ENCODE measurements at places on chromosomes 4 and X. TPM values are rescaled to one million over a fixed set of nuclear protein-coding genes. Genes with fewer than 3 reads are reported as not detected.

- no peaks in the 10 kb centered on the region for H3K27me3 ChIP-seq
- peaks cover 4% of the 10 kb centered on the region for H3K4me1 ChIP-seq
- H3K4me3 ChIP-seq, result no peak overlapping the region
- H3K36me3 ChIP-seq, result no peaks in the 10 kb centered on the region
- no peak overlapping the region for H3K27ac ChIP-seq
Measured at GRCh38 chrX:47817421-47817820, 19.3 kb upstream of the ZNF81 start.

The PNCK gene
- total RNA-seq, result 5.9 TPM

The TET2 gene
- total RNA-seq, result 17.2 TPM

DNA sequence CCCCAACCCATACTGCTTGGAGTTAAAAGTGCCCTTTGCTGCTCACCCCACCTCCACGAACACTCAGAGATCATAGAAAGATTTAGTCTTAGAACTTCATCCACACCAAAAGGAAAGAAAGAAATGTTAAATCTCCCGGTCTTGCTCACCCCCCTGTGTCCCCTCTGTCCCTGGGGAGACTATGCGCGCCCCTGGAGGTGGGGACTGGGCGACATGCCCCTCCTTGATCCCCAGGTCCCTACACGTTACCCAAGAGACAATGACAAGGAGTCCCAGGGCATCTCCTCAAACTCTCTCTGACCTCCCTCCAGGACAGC is 620 bp downstream of the ITM2A start:
- peak overlapping the region; percentile 61 for H3K4me3 ChIP-seq
- H3K27me3 ChIP-seq, result no peaks in the 10 kb centered on the region
- H3K36me3 ChIP-seq, result no peaks in the 10 kb centered on the region
- no peaks in the 10 kb centered on the region for H3K4me1 ChIP-seq
- DNase-seq, result no peak
- H3K27ac ChIP-seq, result peak overlapping the region; percentile 68

DNA sequence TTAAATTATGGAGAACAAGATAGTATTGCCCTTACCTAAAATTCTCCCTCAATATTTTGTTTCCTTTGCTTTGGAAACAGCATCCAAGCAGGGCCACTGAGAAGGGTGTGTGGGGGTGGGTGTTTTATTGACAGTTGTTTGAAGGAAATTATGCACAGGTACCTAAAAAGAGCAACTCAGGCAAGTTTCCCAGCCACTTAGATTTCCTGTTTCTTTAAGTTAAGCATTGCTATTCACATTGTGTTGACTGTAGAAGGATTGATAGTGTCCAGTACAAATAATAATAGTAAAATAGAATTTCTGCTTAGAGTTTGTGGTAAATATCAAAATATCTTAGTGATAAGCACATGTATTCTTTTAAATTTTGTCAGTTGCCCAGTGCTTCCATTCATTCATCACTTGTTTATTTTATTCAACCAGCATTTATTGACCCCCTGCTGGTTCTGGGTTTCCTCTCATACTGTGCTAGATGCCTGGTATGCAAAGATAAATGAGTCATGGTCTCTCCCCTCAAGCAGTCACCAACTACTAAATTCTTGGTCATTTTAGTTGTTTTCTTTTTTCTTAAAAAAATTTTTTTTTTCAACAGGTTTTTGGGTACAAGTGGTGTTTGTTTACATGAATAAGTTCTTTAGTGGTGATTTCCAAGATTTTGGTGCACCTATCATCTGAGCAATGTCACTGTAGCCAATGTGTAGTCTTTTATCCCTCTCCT is 50.0 kb downstream of the GALNT7 start:
- H3K27me3 ChIP-seq, result no peaks in the 10 kb centered on the region
- no peak for DNase-seq
- no peak overlapping the region for H3K4me3 ChIP-seq
- H3K27ac ChIP-seq, result no peak overlapping the region

- H3K27ac ChIP-seq, result no peak overlapping the region
- H3K4me3 ChIP-seq, result no peak overlapping the region
- H3K36me3 ChIP-seq, result no peaks in the 10 kb centered on the region
Measured at GRCh38 chr4:76579596-76580375, 144.8 kb downstream of the SHROOM3 start.

The PABPC1L2A gene
- total RNA-seq, result not detected

DNA sequence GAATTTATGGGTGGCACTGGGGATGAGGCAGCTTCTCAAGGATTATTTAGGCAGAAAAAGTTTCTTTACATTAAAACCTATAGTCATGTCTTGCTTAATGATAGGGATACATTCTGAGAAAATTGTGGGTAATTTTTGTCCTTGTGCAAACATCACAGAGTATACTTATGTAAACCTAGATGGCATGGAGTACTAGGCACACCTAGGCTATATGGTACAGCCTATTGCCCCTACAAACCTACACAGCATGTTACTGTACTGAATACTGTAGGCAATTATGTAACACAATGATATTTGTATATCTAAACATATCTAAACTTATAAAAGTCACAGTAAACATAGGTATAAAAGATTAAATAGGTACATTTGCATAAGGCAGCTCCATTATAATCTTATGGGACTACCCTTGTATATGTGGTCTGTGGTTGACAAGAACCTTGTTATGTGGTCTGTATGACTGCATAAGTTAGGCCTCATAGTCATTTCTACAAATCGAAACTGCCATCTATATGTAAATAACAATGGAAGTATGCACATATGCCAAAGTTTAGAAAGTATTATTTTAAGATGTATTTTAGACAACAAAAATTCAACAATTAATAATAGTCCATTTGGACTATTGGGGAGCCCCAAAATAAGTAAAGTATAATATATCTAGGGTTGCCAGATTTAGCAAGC is 87.3 kb downstream of the CFAP299 start:
- no peak overlapping the region for H3K27ac ChIP-seq
- H3K36me3 ChIP-seq, result no peaks in the 10 kb centered on the region
- DNase-seq, result no peak
- H3K4me1 ChIP-seq, result no peaks in the 10 kb centered on the region
- H3K27me3 ChIP-seq, result no peaks in the 10 kb centered on the region

DNA sequence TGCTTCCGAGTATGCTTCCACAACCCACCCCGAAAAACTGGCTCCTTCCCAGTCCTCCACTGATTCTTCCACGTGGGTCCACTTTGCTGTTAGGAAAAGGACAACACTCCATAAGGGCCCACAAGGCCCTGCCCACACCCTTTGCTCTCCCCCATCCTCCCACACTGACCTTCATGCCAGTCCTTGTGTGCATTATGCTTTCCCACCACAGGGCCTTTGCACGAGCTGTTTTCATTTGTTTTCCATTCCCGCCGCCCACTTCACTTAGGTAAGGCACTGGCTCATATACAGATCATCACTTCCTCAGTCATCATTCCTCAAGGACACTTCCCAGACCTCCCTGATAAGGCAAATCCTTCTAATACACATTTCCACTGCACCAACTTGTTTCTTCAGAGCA is 16.8 kb upstream of the SEL1L3 start:
- H3K4me3 ChIP-seq, result no peak overlapping the region
- no peaks in the 10 kb centered on the region for H3K36me3 ChIP-seq
- DNase-seq, result no peak
- no peak overlapping the region for H3K27ac ChIP-seq

DNA sequence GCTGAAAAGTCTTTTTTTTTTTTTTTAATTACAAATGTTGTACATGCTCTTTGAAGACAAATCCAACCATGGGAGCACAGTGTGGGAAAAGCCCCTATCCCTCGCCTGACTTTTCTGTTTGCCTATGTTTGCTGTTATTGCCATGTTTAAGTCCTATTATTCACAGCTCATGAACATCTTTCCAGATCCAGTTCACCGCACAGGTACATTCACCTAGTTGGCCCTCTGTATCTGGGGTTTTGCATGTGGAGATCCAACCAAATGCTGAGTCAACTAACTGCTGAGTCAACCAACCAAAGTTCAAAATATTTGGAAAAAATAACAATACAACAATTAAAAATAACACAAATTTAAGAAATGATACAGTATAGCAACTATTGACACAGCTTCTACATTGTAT is 100.1 kb upstream of the CLNK start:
- no peaks in the 10 kb centered on the region for H3K36me3 ChIP-seq
- no peaks in the 10 kb centered on the region for H3K27me3 ChIP-seq
- H3K4me1 ChIP-seq, result no peaks in the 10 kb centered on the region
- no peak overlapping the region for H3K27ac ChIP-seq
- no peak for DNase-seq

GRCh38 chr4:6071191-6071958 is 53.1 kb upstream of the C4orf50 start:
- peaks cover 24% of the 10 kb centered on the region for H3K27me3 ChIP-seq
- no peak overlapping the region for H3K27ac ChIP-seq
- H3K36me3 ChIP-seq, result no peaks in the 10 kb centered on the region
- no peaks in the 10 kb centered on the region for H3K4me1 ChIP-seq

GRCh38 chr4:153341575-153342090 is 2.9 kb upstream of the MND1 start:
- peaks cover 2% of the 10 kb centered on the region for H3K4me1 ChIP-seq
- DNase-seq, result no peak
- no peaks in the 10 kb centered on the region for H3K27me3 ChIP-seq
- no peak overlapping the region for H3K4me3 ChIP-seq
- no peak overlapping the region for H3K27ac ChIP-seq

DNA sequence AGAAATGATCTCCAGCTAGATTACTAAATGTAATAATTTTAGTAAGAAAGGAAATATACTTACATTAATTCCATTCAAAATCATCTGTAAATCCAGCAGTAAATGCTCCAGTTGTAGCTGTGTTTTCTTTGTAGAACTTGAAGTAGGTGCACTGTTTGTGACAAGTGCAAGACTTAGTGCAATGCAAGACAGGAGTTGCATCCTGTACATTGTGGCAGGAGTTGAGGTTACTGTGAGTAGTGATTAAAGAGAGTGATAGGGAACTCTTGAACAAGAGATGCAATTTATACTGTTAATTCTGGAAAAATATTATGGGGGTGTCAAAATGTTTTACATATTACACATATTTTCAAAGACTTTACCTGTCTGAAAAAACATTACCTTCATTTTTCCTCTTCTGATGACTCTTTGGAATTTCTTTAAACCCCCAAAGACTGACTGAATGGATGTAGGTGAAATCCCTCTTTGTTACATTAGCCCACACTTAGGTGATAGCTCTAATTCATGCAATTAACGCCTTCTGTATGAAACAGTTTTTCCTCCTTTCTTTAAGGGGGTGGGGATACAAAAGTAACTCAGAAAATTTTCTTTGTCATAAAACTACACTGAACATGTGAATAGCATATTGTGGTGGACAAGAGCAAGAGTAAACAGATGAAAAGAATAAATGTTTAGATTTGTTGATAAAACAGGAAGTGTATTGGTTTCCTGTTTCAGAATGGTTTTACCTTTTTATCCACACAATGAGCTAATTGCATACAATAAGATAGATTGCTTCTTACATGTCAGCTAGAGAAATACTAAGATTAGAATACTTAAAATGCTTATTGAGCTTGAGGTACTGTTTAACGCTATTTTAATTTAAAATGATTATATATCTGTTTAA is at the start of gene IL2:
Gene IL2 (minus strand): TSS at position 495 of the 886 bp plus-strand sequence. CDS start 285 bp downstream, at position 210.
- no peak for DNase-seq
- H3K4me3 ChIP-seq, result no peak within 1 kb of the TSS
- no peaks in the 10 kb centered on the region for H3K36me3 ChIP-seq
- H3K4me1 ChIP-seq, result no peaks in the 10 kb centered on the region
- no peaks in the 10 kb centered on the region for H3K27me3 ChIP-seq
- H3K27ac ChIP-seq, result no peak within 1 kb of the TSS

DNA sequence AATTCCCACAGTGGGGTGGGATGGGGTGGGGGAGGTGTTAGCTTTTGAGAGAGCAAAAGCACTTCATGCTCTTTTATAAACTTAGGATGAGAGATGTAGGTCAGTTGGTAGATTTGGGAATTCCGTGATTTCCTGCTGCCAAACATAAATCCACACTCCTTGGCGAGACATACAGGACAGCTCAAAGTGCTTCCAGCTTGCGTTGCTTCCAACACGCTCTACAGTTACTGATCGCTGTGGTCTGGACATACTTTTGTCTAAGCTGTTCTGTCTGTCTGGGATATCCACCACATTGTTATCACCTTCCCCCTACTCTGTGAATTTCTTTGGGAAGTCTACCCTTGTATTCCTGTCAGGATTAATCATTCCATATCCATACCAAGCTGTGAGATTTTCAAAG is 117.5 kb downstream of the RAPGEF2 start:
- no peaks in the 10 kb centered on the region for H3K36me3 ChIP-seq
- no peak overlapping the region for H3K4me3 ChIP-seq
- DNase-seq, result no peak
- H3K27me3 ChIP-seq, result no peaks in the 10 kb centered on the region

The RGN gene
- total RNA-seq, result 16.3 TPM

GRCh38 chrX:84188320-84188834 is 378 bp upstream of the RPS6KA6 start:
- no peaks in the 10 kb centered on the region for H3K36me3 ChIP-seq
- peaks cover 4% of the 10 kb centered on the region for H3K27me3 ChIP-seq
- DNase-seq, result peak; percentile 8
- H3K4me1 ChIP-seq, result no peaks in the 10 kb centered on the region
- H3K27ac ChIP-seq, result no peak overlapping the region

DNA sequence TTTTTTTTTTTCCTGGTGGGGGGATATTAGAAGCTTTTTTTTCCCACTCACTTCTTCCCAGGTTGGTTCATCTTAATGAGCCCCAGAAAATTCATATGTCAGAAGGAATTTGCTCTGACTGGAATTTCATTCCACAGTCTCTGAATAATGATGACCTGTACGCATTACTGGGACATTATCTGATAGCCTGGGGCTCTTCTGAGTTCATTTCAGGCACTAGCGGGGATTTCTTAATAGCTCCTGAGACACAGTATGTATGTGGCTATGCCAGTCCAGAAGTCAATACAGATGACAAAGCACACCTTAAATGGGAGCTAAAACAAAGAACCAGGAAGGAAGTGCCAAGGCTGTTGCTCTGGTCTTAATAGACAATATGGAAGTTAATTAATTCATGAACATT is 295.2 kb upstream of the IGFBP7 start:
- H3K36me3 ChIP-seq, result no peaks in the 10 kb centered on the region
- H3K4me3 ChIP-seq, result no peak overlapping the region
- no peak overlapping the region for H3K27ac ChIP-seq

GRCh38 chr4:149980121-149980682 is 98.0 kb upstream of the DCLK2 start:
- DNase-seq, result no peak
- no peak overlapping the region for H3K4me3 ChIP-seq
- no peak overlapping the region for H3K27ac ChIP-seq
- H3K4me1 ChIP-seq, result no peaks in the 10 kb centered on the region
- H3K27me3 ChIP-seq, result no peaks in the 10 kb centered on the region

The F11 gene
- total RNA-seq, result 0.16 TPM

DNA sequence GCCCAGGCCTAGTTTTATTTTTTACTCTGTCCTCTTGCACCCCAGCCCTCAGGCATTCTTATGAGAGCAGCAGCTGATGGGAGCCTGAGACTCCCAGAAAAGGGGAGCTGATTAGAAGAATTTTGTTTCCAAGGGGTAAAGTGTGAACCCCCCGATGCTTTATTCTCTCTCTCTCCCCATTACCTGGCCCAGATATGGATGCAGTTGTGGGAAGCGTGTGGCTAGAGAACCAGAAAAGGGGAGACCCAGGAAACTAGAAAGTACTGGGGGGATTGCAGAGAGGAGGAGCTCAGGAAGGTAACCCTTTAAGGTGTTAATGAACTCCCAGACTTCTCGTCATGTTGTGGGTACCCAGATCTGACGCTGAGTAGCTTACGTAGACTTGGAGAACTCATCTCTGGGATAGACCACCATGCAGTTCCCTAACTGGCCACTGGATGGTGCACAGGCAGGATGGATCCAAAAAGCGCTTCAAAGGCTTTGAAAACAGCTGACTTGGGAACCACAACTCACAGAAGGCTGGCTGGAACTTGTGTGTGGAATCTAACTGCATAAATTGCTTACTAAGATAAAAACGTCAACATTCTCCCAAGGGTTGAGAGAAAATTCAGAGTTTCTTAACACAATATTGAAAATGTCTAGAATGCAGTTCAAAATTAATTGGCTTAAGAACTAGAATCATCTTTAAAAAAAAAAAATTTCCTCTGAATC is 64.7 kb downstream of the TBC1D14 start:
- no peaks in the 10 kb centered on the region for H3K36me3 ChIP-seq
- no peaks in the 10 kb centered on the region for H3K27me3 ChIP-seq
- no peak overlapping the region for H3K4me3 ChIP-seq
- peak; percentile 87 for DNase-seq
- peaks cover 8% of the 10 kb centered on the region for H3K4me1 ChIP-seq

All from heart right ventricle (tissue), 16 donors.